Colonic mucosa (tissue), 4 donors: ENCODE measurements at places on chromosomes 11 and 22.

- peak; percentile 49 for DNase-seq
- no peak overlapping the region for H3K4me3 ChIP-seq
Observed at GRCh38 chr22:30444632-30445437, 19.3 kb downstream of the MTFP1 start.

GRCh38 chr11:23569547-23569946 is 709.3 kb upstream of the CCDC179 start:
- no peak overlapping the region for H3K27ac ChIP-seq
- H3K4me3 ChIP-seq, result no peak overlapping the region
- no peaks in the 10 kb centered on the region for H3K36me3 ChIP-seq
- H3K4me1 ChIP-seq, result no peaks in the 10 kb centered on the region

- H3K4me1 ChIP-seq, result peaks cover 3% of the 10 kb centered on the region
- H3K27me3 ChIP-seq, result no peaks in the 10 kb centered on the region
- no peak overlapping the region for H3K27ac ChIP-seq
Observed at GRCh38 chr11:47003180-47003877, 66.8 kb downstream of the CSTPP1 start.

DNA sequence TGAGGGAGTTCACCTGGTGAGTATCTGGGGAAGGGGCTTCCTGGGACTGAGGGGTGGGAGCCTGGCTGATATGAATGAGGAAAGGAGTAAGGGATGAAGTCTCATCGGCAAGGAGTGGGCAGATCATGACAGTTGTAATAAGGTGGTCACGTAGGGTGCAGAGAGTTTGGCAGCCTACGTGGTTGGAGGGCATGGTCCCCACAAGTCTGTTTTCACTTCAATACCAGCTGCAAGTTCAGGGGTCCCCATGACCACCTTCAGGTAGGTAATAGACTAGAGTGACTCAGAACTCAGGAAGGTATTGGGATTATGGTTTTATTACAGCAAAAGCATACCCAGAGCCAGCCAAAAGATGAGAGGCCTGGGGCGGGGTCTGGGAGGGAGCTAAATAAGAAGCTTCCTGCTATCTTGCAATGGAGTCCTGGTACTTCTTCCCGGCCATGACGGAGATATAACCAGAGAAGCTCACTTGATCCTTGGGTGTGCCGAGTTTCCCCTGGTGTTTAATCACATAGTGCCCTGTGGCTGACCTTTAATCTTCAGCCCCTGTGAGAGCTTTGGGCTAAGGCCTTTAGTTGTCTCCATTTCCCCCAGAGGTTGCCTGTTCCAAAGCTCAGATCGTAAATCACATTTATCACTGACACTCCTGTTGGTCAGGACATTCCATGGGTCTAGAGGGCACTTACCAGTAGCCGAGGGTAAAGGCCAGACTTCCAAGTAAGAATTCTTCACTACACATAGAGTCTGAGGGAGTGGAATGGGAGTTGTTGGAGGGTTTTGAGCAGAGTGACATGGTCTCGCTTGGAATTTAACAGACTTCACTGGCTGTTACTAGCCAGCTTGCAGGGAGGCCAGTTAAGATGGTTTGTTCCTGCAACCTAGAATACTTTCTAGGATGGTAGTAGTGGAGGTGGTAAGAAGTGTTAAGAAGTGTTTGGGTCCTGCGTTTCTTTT is 9.1 kb downstream of the SLC3A2 start:
- H3K27ac ChIP-seq, result peak overlapping the region; percentile 54
- DNase-seq, result peak; percentile 66
- no peaks in the 10 kb centered on the region for H3K4me1 ChIP-seq
- H3K36me3 ChIP-seq, result peaks cover 35% of the 10 kb centered on the region
- no peaks in the 10 kb centered on the region for H3K27me3 ChIP-seq
